Nephron progenitor cell (in vitro differentiated cells): ENCODE measurements at places on chromosomes 12 and 14.

- H3K27ac ChIP-seq: peak overlapping the region; percentile 64
- peaks cover 35% of the 10 kb centered on the region for H3K36me3 ChIP-seq
- no peak overlapping the region for H3K4me3 ChIP-seq
- peaks cover 5% of the 10 kb centered on the region for H3K4me1 ChIP-seq
- peaks cover 4% of the 10 kb centered on the region for H3K27me3 ChIP-seq
- no peak for DNase-seq
These were observed 44.3 kb upstream of the TRAF3 start for GRCh38 chr14:102732924-102733323.

DNA sequence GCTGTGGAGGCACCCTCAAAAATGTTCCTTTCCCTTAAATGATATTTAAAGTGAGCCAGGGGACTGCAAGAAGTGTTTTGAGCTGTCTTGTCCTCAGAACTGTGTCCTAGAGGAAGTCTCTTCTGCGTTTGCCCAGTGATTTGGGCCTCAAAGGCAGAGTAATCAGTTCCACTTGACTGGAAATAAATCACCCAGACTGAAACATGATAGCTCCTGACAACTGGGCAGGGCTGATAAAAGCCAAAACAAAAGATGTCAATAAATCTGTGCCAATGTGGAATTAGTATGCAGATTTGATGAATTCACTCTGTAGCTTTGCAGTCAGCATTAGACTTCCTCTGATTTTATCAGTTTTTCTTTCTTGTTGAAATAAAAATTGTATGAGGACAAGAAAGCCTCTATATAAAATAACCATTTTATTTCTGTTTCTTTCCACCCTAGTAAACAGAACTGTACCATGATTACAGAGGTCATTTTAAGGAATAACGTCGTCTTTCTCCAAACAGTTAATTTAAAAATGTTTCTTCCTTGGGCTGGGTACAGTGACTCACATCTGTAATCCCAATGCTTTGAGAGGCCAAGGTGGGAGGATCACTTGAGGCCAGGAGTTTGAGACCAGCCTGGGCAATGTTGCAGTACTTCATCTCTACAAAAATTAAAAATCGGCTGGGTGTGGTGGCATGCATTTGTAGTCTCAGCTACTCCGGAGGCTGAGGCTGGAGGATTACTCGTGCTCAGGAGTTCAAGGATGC lies 180.8 kb downstream of the ERC1 start:
- peaks cover 70% of the 10 kb centered on the region for H3K4me1 ChIP-seq
- H3K4me3 ChIP-seq: peak overlapping the region; percentile 66
- peak overlapping the region; percentile 97 for H3K27ac ChIP-seq
- no peaks in the 10 kb centered on the region for H3K27me3 ChIP-seq

GRCh38 chr12:53338916-53339315 lies 2.8 kb upstream of the SP7 start:
- DNase-seq: no peak
- no peaks in the 10 kb centered on the region for H3K36me3 ChIP-seq
- H3K27me3 ChIP-seq: peaks cover 15% of the 10 kb centered on the region
- H3K4me1 ChIP-seq: peaks cover 59% of the 10 kb centered on the region
- H3K4me3 ChIP-seq: no peak overlapping the region

DNA sequence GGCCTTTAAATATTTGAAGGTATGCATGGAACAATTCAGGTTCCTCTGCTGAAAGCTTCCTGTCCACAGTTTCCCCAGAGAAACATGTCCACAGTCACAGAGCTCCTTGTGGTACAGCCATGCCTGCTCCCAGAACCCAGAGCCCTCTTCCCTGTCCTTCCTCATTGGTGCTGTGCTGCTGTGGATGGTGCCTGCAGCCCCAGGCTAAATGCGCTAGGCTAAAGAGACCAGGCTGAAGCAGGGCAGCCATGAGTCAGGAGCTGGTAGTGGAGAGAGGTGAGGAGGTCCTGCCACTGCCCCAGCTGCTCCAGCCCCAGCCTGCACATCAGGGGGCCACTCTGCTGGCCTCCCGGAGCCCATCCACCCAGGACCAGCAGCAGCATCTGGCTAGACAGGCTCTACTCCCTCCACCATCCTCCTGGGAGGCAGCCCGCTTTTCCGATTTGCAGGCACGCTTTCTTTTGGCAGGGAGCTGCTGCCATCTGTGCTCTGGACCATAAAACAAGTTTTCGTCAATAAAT lies 65.4 kb upstream of the DDX11 start:
- no peak overlapping the region for H3K27ac ChIP-seq
- H3K4me1 ChIP-seq: peaks cover 23% of the 10 kb centered on the region
- no peak overlapping the region for H3K4me3 ChIP-seq
- DNase-seq: no peak
- no peaks in the 10 kb centered on the region for H3K36me3 ChIP-seq
- H3K27me3 ChIP-seq: peaks cover 5% of the 10 kb centered on the region

GRCh38 chr12:53638057-53638456 lies 11.9 kb upstream of the ATF7 start:
- H3K36me3 ChIP-seq: peaks cover 4% of the 10 kb centered on the region
- DNase-seq: no peak
- H3K27ac ChIP-seq: no peak overlapping the region
- peaks cover 9% of the 10 kb centered on the region for H3K27me3 ChIP-seq
- no peaks in the 10 kb centered on the region for H3K4me1 ChIP-seq

DNA sequence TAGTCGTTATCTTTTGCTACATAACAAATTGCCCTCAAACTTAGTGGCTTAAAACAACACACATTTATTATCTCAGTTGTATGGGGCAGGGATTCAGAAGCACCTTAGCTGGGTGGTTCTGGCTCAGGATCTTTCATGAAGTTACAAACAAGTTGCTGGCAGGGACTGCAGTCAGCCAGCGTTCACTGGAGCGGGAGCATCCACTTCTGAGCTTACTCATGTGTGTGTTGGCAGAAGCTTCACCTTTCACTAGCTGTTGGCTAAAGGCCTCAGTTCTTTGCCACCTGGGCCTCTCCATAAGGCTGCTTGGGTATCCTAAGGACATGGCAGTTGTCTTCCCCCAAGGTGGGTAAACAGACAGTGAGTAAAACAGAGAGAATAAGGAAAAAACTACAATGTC lies 365.7 kb downstream of the RPS29 start:
- H3K36me3 ChIP-seq: no peaks in the 10 kb centered on the region
- no peak overlapping the region for H3K27ac ChIP-seq
- H3K27me3 ChIP-seq: peaks cover 3% of the 10 kb centered on the region
- H3K4me3 ChIP-seq: no peak overlapping the region
- H3K4me1 ChIP-seq: no peaks in the 10 kb centered on the region

DNA sequence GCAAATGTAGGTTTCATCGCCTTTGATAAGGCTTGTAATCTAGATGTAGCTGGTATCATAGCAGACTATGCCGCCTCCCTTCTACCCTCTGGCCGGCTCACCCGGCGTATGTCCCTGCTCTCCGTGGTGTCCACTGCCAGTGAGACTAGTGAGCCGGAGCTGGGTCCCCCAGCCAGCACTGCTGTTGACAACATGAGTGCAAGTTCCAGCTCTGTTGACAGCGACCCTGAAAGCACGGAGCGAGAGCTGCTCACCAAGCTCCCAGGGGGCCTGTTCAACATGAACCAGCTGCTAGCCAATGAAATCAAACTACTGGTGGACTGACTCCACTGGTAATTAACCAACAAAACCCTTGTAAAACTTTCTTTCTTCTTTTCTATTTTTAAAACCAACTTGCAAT lies 49.0 kb upstream of the A2ML1 start:
- DNase-seq: peak; percentile 10
- H3K36me3 ChIP-seq: peaks cover 37% of the 10 kb centered on the region
- H3K27ac ChIP-seq: peak overlapping the region; percentile 70
- H3K27me3 ChIP-seq: no peaks in the 10 kb centered on the region
- no peak overlapping the region for H3K4me3 ChIP-seq
- H3K4me1 ChIP-seq: peaks cover 20% of the 10 kb centered on the region

- no peaks in the 10 kb centered on the region for H3K36me3 ChIP-seq
- H3K27ac ChIP-seq: no peak overlapping the region
- H3K27me3 ChIP-seq: peaks cover 17% of the 10 kb centered on the region
- H3K4me3 ChIP-seq: no peak overlapping the region
- H3K4me1 ChIP-seq: peaks cover 9% of the 10 kb centered on the region
These were observed 55.9 kb downstream of the CCDC92 start for GRCh38 chr12:123916729-123917128.

DNA sequence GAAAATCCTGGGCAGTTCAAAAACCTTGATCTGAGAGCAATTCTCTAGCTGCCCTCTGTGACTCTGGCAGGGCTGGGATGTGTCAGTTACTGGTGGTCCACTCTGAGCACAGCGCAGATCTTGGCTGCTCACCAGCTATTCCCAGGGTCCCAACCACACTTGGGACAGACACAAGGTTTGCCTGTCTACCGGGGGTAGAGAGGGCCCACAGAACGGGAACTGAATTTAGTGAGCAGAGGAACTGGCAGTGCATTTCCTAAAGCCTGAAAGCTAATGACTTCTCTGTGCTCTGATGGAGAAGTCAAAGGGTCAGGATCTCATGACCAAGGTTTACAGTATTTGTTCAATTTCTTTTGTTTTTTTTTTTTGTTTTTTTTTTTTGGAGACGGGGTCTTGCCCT lies 2.6 kb downstream of the PDE6H start:
- peaks cover 5% of the 10 kb centered on the region for H3K4me1 ChIP-seq
- peaks cover 3% of the 10 kb centered on the region for H3K27me3 ChIP-seq
- H3K4me3 ChIP-seq: no peak overlapping the region
- no peaks in the 10 kb centered on the region for H3K36me3 ChIP-seq
- DNase-seq: no peak
- H3K27ac ChIP-seq: no peak overlapping the region

- no peak for DNase-seq
- peaks cover 9% of the 10 kb centered on the region for H3K27me3 ChIP-seq
- H3K4me1 ChIP-seq: peaks cover 36% of the 10 kb centered on the region
- no peaks in the 10 kb centered on the region for H3K36me3 ChIP-seq
- H3K27ac ChIP-seq: peak overlapping the region; percentile 13
- no peak overlapping the region for H3K4me3 ChIP-seq
These were observed 42.9 kb downstream of the GPR135 start for GRCh38 chr14:59422069-59422881.

DNA sequence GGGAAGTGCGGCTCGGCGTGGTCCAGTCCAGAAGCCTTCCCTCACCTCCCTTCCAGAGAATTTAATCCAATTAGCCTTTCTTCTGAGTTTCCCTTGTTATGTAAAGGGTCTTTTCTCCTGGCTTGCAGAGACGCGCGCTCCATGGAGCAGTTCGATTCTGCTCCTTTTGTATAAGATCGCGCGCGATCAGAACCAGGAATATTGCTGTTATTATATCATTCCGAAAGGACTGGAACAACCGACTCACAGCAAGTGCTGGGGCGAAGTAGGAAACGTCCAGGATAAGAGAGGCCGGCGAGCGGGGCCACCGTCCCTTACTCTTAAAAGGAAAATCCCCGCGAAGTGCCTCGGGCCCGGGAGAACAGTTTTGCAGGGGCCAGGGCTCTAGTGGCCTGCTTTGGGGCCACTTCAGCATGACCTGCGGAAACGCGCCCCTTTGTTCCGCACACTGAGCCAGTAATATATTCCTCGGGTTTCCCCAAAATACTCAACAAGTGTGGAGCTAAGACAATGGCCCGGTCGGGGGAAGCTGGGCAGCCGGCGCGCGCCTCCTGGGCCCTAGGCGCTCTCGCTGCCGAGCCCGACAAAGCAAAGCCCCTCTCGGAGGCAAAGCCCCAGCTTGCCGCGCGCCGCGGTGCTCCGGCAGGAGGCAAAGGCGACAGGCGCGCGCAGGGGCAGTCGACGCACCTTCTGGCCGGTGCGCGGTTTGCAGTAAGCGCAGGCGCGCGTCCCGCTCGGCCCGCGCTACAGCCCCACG lies 2.9 kb downstream of the RFX4 start:
- H3K4me1 ChIP-seq: peaks cover 53% of the 10 kb centered on the region
- H3K27me3 ChIP-seq: peaks cover 100% of the 10 kb centered on the region
- no peak overlapping the region for H3K27ac ChIP-seq

GRCh38 chr12:88037770-88038169 lies 8.6 kb upstream of the C12orf50 start:
- H3K4me1 ChIP-seq: peaks cover 41% of the 10 kb centered on the region
- H3K36me3 ChIP-seq: peaks cover 6% of the 10 kb centered on the region
- no peaks in the 10 kb centered on the region for H3K27me3 ChIP-seq
- no peak overlapping the region for H3K27ac ChIP-seq
